ENCODE measurements at places on chromosomes 7 and 10.

GRCh38 chr10:77152256-77152655 lies 485.4 kb downstream of the KCNMA1 start:
- DNase-seq, result no peak

DNA sequence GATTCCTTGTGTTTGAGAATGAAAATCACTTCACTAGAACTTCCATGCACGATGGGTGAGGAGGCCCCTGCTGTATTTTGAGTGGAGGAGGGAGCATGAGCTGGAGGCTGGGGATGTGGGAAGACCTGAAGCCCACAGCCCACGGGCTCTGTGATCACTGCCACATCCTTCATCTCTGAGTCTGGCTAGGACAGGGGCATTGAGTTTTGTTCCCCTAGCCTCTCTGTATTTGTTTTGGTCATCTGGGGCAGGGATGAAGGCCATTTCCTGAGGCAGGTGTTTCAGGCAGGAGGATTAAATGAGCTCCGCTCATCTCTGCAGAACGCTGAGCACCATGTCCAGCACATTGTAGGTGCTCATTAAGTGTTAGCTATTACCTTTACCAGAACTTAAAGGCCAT lies 293.6 kb downstream of the GLRX3 start:
- no peak for DNase-seq

- DNase-seq, result no peak
These were observed 140.0 kb upstream of the PHYHIPL start for GRCh38 chr10:59036311-59037017.

DNA sequence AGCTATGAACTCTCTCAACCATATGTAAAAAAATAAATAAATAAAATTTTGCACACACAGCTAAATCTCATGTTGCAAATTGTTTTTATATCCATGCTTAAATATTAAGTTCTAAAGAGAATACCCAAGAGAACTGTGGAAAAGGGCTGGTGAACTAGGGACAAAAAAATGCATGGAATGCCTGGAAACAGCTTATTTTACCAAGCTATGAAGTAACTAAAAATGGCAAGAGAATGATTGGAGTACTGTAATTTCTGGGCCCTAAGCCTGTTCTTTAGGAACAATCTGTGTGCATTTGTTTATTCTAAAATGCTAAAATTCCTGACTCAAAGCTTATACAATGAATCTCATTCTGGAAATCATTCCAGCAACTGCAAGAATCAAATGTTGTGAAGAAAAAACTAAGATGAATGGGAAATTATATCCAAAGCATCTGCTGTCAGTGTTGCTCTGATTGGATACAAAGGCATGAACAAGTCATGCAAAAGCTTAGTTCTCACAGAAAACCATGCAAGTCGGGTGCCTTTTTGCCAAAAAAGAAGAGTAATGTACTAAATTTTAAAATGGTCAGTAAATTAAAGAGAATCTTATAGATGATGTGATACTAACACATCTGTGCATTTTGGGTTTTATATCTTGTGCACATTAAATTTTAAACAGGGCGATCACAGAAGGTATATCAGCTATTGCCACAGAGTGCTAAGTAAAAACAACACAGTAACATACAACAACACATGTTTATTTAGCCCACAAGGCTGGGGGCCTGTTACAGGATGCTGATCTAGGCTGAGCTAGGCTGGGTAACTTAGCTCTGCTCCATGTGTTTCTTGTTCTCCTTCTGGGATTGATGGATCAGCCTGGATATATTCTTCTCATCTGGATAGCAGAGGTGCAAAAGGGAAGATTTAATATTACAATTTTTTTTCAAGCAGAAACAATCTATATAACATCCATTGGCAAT lies 453.5 kb upstream of the SEMA3A start:
- peak; percentile 33 for DNase-seq

DNA sequence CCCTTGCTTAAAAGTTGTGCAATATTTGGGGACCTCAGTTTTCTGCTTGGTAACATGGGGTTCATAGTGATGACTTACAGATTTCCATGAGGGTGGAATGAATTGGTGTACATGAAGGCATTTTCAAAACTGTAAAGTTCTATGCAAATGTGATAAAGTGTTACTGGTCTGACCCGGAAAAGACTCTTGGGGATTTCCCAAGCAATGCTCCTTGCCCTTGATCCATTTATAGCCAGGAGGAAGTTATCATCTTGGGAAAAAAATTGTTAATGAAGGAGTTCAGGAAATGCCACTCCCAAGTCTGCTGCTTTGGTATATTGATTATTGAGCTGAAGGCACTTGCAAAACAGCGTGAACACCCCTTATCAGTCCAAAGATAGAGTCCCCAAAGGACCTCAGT lies 96.3 kb upstream of the ZPBP start:
- DNase-seq, result no peak

GRCh38 chr7:107592361-107593024 lies 12.4 kb downstream of the BCAP29 start:
- DNase-seq, result no peak

DNA sequence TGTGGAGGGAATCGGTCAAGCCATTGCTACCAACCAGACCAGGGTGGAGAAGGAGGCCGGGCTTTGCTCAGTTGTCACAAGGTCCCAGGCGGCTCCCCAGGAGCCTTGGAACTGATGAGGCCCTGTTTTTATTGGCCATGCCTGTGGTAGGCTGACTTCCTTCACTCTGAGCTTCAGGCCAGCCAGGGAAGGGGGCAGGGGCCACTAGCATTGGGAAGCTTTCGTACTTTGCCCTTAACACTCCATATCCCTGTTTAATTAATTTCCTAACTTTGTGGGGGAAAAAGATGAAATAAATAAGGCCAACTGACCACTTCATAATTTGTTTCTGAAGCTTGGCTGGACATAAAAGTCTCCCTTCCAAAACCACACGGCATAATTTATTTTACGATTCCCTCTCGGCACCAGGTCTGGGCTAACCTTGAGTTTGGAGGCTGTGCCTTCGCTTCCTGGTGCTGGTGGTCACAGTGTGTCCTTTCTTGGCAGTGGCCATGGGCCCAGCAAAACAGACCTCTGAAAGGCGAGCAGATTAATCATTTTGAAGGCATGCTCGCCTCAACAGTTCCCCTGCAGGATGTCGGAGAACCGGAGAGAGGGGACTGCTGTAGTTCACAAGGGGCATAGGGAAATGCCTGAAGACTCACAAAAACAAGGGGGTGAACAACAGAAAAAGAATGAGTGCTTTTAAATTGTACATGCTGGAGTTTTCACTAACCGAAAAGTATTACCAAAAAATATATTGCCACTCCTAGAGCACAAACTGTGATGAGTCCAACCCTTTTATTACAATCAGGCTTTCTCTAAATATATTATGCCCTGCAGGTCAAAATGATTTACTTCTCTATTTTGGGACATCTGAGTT lies 966.0 kb downstream of the LRMDA start:
- peak; percentile 56 for DNase-seq

DNA sequence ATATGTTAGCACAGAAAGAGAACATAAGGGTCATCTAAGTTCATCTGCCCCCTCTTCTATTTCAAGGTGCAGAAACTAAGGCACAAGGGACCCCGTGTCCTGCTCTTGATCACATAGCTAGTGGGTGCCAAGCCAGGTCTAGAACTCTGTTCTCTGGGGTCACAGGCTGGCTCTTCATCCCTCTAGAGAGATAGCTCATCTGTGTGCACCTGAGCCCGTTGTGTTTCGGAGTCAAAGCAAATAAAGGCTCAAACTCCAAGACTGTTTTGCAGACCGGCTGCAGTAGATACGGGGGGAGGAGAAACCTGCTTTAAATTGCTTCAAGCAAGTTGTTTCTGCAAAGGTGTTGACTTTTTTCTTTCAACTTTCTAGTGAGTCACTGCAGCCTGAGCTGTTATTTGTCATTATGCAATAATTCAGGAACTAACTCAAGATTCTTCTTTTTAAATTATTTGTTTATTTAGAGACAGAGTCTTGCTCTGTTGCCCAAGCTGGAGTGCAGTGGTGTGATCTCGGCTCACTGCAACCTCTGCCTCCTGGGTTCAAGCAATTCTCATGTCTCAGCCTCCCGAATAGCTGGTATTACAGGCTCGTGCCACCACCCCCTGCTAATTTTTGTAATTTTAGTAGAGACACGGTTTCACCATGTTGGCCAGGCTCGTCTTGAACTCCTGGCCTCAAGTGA lies 6.5 kb downstream of the BLVRA start:
- no peak for DNase-seq

DNA sequence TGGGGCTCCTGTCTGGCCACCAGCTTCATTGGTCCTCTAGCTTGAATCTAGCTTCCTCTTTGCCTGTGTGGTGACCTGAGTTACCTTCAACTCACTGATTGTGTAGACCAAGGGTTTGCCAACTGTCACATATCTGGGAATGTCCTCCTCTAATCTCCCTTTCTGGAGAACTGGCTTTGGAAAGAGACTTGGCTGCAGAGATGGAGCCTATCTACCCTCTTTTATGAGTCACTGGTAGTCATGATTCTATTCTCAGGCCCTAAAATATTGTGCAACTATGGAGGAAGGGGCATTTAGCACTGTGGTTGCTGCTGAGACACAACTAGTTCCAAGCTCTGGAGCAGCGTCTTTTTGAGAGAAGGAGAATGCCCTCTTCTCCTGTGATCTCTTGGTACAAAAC lies 691.3 kb downstream of the KCNMA1 start:
- DNase-seq, result no peak

DNA sequence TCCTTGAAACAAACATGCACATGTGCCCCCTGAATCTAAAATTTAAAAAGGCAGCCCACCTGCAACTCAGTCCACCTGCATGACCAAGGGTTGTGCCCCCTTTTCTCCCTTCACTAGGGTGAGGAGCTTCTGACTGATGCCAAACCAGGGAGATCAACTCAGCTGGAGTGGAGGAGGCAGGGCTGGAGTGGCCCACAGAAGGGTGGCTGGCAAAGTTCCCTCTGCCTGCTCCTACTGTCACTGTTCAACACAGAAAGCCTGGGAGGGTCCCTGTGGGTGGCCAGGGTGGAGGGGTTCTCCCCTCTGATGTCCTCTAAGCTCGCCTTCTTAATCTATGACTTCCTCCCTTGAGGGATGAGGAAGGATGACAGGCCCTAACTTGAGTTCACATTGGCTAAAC lies 55.7 kb upstream of the ANTXRL start:
- DNase-seq, result no peak

DNA sequence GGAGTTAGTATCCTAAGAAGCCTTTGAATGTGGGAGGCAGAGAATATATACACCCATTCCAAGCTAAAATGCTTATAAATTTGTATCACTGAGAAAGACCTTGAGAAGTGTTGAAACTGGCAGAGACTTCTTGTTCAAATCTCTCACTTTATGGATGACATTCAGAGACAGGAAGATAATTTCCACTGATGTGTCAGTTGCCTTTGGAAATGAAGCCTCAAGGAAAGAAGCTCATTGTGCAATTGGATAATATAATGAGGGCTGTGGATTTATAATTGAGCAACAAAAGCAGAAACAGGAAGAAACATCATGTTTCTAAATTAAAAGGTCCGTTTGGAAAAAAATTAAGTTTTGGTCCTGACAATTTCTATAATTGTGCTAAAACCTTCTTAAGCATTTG lies 789.9 kb upstream of the IGFBP3 start:
- DNase-seq, result no peak

GRCh38 chr10:97664282-97664850 lies 22.7 kb downstream of the AVPI1 start:
- DNase-seq, result no peak

GRCh38 chr10:131915990-131916766 lies 15.4 kb downstream of the PPP2R2D start:
- no peak for DNase-seq

DNA sequence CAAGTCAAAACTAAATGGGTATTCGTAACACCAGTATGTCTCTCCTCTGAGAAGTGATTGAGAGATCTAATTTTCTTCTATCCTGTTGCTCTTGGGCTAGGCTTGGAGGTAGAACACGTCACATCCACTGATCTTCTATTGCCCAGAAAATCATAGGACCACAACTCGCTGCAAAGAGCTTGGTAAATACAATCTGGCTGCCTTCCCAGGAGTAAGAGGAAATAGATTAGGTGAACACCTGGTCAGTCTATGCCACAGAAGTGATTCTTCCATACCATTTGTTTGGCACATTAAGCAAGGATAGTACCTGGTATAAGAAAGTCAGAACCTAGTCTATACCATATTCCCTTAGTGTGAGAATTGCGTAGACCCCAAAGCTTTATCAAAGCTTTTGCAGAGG lies 129.3 kb upstream of the PHYHIPL start:
- no peak for DNase-seq

DNA sequence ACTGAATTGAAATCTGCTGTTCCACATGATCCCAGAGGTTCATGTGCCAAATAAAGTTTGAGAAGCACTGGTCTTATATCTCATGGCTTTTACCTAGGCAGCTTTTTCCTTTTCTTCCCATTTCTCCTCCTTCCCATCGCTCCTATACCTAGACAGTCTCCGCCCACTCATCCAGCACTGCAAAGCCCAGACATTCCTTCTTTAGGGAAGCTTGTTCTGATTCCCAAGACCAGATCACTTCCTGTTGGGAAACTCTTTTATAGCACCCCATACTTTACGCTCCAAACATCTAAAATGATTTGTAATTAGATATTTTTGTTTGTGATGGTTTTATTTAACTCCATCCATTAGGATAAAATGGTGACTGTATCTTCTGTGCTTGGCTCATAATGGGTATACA lies 75.9 kb downstream of the BMPER start:
- DNase-seq, result no peak

- DNase-seq, result peak; percentile 90
These were observed 105.4 kb downstream of the ITIH5 start for GRCh38 chr10:7561216-7561893.

GRCh38 chr10:121914661-121915060 lies 13.2 kb downstream of the ATE1 start:
- DNase-seq, result no peak

GRCh38 chr7:36312915-36313334 lies 76.7 kb upstream of the ANLN start:
- no peak for DNase-seq

DNA sequence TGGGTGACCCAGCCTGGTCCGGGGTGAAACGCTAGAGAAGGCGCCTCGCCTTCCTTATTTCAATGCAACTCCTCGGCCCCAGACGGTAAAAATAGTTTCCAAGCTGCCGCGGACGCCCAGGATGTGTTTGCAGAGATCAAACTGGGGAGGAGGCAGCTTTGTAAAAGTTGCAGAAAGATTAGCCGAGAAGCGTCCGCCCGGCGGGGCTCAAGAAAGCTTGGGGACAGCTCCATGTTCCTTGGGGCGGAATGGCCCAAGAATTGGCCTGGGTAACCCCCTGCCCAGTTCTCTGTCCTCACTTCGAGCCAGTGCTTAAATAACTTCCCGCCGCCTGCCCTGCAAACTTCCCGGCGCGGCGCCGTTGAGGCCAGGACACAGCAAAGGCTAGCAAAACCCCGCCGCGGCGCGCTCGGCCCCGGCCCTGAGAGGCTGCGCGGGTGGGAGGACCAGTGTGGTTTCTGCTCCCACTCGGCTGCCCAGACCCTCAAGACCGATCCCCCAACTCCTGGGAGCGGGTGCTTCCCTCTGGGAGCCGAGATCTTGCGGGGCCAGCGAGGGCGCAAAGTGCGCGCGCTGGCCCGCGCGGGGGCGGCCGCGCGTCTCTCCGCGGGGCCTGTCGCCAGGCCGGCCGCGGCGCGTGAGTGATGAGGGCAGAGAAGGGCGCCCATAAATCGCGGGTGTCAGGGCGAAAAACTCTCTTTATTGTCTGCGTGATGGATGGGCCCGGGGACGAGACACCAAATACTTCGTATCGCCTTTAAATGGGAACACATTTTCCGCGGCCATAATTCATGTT lies 6.3 kb upstream of the ZNF503 start:
- DNase-seq, result no peak
